ENCODE measurements at places on chromosomes 5 and 9.

GRCh38 chr5:133333326-133334150 is 278.8 kb downstream of the FSTL4 start:
- DNase-seq, result no peak

GRCh38 chr5:65623482-65623881 is 651 bp downstream of the TRIM23 start:
- DNase-seq, result no peak

- no peak for DNase-seq
These were observed 27.6 kb upstream of the RNF130 start for GRCh38 chr5:180098991-180099732.

DNA sequence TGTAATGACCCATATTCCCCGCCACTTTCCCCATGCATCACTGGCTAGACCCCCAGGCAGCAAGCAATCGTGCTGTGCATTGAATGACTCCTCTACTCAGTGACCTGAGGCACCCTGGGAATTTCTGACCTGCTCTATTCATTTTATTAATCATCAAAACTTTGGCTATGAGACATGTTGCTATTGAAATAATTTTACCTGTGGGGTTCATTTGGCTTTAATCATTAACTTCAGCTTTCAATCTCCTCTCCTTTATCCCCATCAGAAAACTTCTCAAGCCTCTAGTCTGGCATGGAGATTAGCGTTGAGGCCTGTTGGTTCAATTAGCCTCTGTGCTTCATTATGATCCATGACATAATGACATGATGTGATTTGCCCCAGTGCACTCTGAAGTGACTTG is 429.0 kb downstream of the ZNF608 start:
- DNase-seq, result no peak

GRCh38 chr5:168790002-168790635 is 211.0 kb upstream of the PANK3 start:
- no peak for DNase-seq

GRCh38 chr5:99600952-99601351 is 672.1 kb upstream of the CHD1 start:
- no peak for DNase-seq

DNA sequence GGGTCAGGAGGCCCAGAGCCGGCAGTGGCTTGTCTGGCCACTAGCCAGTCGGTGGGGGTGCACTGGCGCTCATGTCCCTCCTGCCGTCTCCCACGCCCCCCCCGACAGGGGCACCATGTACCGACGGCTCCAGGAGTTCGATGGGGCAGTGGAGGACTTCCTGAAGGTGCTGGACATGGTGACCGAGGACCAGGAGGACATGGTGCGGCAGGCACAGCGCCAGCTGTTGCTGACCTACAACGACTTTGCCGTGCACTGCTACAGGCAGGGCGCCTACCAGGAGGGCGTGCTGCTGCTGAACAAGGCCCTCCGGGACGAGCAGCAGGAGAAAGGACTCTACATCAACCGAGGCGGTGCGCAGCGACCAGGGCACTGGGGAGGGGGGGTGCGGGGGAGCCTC is 8.1 kb downstream of the TTC16 start:
- no peak for DNase-seq

DNA sequence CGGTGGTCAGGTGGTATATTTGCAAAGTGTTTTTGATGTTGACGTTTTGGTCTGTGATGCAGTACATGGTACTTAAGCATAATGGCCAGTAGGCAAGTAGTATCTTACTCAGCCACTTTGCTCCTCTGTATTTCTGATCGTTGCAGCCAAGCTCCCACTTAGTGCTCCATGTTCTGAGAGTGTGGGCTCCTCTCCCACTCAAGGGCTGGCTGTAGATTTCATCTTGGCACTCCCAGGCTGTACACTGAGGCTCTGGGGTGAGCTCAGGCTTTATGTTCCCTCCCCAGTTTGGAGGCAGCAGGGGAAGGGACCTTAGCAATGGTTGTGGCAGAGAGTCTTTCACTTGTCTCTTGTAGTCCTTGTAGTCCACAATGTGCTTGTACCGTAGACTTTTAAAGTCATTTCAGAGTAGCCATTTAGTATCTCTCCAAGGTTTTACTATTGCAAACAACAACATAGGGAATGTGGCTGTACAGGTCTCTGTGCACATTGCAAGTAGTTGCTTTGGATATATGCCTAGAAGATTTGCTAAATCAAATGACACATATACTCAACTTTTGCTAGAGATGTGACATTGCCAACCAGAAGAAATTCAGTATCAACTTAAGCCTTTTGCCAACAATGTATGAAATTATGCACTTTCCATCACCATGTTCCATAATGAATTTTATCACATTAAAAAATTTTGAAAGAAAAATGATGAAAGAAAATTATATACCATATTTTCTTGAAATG is 304.3 kb upstream of the CTNND2 start:
- DNase-seq, result no peak

- DNase-seq, result peak; percentile 51
These were observed 11.5 kb downstream of the SMIM3 start for GRCh38 chr5:150789943-150790611.

DNA sequence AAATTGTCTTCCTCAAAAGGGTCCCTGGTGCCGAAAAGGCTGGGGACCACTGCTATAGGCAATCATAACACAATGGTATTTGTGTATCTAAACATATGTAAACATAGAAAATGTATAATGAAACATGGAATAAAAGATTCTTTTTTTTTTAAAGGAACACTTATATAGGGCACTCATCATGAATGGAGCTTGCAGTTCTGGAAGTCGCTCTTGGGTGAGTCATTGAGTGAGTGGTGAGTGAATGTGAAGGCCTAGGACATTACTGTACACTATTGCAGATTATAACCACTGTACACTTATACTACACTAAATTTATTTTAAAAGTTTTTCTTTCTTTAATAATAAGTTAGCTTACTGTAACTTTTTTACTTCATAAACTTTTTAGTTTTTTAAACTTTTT is 176.4 kb downstream of the ARRDC3 start:
- DNase-seq, result no peak

DNA sequence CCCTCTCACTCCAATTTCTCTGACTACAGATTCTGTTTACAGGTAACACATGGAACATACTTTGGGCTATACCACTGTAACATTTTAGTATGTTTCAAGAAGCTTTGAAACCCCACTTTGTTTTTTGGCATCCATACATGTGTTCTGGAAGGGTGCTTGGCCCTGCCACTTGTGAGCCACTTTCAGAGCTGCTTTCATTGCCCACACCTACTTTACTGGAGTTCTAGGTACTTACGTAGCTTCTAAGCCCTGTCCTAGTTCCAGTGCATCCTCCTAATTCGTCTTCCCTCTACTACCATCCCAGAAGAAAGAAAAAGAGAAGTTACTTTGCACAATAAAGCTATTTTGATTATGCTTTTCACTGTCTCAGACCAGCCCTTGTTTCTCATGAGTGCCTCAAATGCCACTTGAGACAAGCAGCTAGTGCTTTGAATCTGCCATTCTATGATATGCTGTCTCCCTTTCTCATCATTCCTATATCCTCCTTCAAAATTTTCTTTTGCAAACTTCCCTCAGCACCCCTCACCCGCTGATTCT is 26.5 kb upstream of the C5orf47 start:
- no peak for DNase-seq

- DNase-seq, result no peak
These were observed 90.0 kb downstream of the DOCK8 start for GRCh38 chr9:304519-305185.

- DNase-seq, result no peak
These were observed 50.1 kb downstream of the DRD1 start for GRCh38 chr5:175393897-175394296.

DNA sequence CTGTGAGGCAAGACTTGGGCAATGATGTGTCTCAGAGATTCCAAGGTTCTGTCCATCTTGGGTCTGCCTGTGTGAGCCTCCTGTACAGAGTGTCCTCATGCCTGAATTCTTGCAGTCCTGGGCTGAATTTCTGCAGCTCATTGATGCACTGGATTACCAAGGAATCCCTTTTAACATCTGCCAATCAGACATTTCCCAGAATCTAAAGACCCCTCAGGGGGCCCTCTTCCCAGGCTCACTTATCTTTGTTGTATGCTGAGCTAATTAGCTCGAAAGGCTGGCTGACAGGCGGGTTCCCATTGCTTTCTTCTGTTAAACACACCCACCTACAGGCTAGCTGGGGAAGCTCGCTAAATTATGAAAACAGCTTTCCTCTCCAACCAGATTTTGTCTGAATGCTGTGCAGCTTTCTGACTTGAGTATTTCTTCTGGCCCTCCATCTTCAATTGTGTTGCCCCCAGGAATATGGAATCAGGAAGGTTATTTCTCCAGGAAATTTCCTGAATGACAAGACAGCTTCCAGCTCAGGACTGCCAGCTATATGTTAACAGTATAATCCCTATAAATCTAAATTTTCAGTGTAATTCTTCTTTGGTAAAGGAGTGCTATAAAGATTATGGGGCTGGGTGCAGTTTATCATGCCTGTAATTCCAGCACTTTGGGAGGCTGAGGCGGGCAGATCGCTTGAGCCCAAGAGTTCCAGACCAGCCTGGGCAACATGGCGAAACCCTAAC is at the start of gene LIX1:
TSS of gene LIX1 (minus strand) at position 91 of the 734 bp plus-strand sequence. CDS start at position 56, 35 bp downstream.
- no peak for DNase-seq

- no peak for DNase-seq
These were observed 8.5 kb downstream of the MRPL36 start for GRCh38 chr5:1791176-1791575.

- no peak for DNase-seq
These were observed 7.1 kb upstream of the TNFSF8 start for GRCh38 chr9:114937516-114937915.

GRCh38 chr5:154518438-154518867 is 40.4 kb upstream of the HAND1 start:
- DNase-seq, result no peak

- no peak for DNase-seq
These were observed 64.4 kb upstream of the TNFSF8 start for GRCh38 chr9:114994768-114995167.

DNA sequence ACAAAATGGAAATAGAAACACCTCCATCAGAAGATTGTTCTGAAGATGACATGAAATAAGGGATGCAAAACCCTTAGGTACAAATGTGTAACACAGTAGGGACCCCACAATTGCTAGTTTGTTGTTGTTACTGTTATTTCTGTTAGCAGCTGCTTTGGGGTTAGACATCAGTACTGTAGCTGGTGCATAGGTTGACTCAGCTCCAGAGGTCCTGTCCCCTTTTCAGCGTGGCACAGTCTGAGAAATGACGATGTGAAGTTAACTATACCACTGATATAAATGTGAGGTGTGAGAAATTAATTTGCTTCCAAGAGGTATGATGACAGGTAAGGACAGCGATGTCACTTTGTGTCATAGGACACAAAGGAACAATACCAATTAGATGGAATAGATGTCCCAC is 384.6 kb upstream of the KLF4 start:
- DNase-seq, result no peak

DNA sequence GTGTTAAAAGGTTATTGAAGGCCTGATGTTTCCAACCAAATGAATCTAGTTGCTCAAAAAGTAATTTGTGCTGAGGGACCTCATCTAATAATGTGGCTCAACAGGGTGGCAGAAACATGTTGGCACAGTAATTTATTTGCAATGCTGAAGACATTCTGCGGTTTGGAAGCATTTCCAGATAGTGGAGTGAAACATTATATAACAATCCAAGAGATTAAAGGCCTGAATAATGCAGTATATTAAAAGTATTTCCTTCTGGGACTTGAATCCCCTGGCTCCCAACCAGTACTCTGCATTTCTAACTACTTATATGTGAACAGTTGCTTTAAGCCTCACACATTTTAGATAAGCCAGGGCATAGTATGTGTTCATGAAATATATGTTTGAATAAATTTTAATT is 25.9 kb upstream of the ALDH1A1 start:
- no peak for DNase-seq

GRCh38 chr9:120985819-120986222 is 59.2 kb upstream of the TRAF1 start:
- no peak for DNase-seq
